ENCODE measurements at places on chromosomes 2 and 18.

DNA sequence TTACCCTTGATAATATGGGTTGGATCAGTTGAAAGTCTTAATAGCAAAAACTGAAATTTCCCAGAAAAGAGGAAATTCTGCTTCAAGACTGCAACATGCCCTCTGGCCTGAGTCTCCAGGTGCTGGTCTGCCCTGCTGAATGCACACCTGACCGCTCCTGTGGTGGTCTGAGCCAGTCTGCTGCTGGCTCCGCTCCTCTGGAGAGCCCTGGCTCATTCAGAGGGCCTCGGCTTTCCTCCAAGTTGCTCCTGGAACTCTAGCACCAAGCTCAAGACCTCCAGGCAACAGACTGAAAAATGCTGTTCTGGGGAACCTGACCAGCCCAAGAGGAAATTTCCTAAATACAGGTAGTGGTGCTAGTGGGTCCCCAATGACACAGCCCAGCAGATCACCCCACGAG is 64.8 kb downstream of the DIPK1C start:
- no peak for DNase-seq

GRCh38 chr2:27992787-27993401 is 102.4 kb downstream of the BABAM2 start:
- DNase-seq = peak; percentile 61

DNA sequence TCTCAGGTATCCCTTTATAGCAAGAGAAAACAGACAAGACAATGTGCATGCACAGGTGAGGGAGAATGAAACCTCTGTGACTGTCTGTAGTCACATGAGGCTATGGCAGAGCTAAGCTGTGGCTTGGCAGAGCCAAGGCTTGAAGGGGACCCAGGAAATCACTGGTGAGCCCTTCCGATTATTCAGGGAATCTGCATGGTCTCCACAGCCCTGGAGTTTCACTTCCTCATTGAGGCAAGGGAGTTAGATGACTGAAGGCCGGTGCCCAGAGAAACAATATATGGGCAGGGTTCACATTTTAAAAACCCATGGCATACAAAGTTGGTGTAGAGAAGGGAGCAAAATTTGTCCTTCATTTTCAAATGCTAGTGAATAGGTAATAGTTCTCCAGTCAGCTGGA is 144.4 kb upstream of the REV1 start:
- DNase-seq = no peak

DNA sequence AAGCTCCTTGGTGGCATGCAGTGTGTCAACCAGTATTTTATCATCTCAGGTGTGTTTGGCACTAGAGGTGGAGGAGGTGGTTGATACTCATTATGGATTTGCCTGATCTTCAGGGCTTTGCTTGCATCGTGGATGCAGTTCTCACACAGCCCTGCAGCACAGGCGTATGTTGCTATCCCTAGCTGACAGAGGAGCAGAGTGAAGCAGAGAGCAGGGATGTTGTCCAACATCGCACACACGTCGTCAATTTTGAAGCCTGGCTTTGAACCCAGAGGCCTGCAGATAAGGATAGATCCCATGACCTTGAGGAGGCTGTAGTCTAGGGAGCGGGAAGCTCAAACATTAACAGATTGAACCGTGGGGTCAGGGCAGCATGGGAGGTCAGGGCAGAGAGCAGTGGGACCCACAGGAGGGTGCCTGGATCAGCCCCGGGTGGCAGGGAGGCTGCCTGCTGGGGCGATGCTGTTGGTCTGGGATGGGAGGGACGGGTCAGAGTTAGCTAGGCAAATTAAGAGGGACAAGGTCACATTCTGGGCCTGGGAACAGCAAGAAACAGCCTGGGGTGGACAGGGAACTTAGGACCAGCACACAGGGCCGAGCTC is 4.2 kb downstream of the RNF144A start:
- DNase-seq = no peak

DNA sequence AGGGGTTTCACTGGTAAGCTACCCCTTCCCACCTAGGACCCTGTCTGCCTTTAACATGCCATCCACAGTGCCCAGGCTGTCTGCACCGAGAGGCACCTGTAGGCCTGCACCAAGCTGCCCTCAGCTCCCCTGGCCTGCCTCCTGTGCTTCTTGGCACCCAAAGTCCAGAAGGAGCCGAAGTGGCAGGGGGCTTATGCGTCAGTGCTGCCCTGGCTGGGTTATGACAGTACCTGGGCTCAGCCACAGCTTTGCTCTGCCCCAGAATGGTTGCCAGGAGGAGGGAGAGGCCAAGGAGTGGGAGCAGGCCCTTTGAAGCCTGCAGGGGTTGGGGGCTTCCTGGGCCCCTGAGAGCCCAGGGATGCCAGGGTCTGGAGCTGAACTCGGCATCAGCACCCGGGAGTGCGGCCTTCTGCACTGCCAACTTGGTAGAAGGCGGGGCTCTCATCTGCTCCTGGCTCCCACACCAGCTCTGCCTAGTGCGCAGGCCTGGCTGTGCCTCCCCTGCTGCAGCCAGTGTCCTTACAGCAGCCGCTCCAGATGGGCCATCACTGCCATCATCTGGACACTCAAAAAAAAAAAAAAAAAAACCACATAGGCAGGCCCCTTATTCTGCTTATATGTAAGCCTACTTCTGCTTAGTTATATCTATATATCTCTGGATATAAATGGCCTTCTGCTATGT is 155.4 kb downstream of the THSD7B start:
- DNase-seq = no peak

DNA sequence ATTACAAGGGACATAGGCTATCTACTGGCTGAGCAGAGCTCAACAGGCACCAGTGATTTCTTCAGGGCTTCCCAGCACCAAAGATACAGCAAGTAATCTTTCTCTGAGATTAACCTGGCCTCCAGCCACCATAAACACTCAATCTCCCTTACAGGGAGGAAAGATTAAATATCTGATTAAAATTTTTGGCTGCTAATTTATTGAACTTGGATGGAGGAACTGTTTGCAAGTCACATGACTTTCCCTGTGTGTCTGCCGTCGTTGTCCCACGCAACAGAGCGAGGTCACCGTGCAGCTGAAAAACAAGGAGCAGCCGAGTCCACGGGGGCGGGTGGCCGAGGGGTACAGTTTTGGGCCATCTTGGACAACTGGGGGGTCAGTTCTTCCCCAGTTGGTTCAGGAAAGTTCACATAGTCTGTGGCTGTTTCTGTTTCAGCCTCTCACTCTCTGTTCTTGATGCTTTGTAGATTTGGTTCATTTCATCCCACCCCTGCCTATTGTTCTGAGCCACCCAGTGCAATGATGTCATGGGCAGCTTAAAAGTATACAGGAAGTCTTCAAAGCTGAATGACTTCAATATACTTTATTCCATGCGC is 186.8 kb upstream of the CTAGE1 start:
- DNase-seq = no peak

- no peak for DNase-seq
These were observed 721 bp upstream of the MIB1 start for GRCh38 chr18:21739604-21740537.

- DNase-seq = peak; percentile 67
These were observed 67.9 kb upstream of the GLS start for GRCh38 chr2:190812506-190813294.

- no peak for DNase-seq
These were observed 57.8 kb downstream of the PDE1A start for GRCh38 chr2:182368996-182369395.

- no peak for DNase-seq
These were observed 154.8 kb downstream of the ZNF236 start for GRCh38 chr18:76977108-76977621.

DNA sequence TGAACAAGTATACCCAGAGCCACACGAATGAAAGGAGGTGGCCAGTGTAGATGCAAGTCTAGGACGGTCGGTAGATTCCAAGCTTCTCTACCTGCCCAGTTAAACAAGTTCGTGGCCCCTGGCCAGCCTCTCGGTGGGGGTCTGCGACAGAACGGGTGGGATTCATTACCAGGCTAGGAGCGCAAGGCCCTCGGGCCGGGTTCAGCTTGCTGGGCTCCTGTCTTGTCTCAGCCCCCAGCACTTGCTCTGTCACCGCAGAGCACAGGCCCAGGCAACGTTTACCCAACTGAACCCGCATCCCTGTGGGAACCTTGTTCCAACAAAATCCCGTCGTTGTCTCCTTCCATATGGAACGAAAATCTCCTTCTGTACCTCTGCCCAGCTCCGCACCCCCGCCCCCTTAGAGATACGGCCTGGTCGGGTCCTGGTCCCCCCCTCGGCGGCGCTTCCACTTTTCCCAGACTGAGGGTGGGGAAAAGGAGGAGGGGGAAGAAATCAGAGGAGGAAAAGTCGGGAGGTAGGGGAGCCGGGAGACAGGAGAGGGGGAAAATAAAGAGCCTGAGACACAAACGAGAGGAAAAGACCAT is 1.9 kb upstream of the EMX1 start:
- DNase-seq = no peak
